ENCODE measurements at places on chromosomes 7 and 10.

GRCh38 chr10:122466951-122467381 is 5.6 kb downstream of the HTRA1 start:
- no peak for DNase-seq

GRCh38 chr7:24912874-24913514 is 67.0 kb downstream of the OSBPL3 start:
- no peak for DNase-seq

DNA sequence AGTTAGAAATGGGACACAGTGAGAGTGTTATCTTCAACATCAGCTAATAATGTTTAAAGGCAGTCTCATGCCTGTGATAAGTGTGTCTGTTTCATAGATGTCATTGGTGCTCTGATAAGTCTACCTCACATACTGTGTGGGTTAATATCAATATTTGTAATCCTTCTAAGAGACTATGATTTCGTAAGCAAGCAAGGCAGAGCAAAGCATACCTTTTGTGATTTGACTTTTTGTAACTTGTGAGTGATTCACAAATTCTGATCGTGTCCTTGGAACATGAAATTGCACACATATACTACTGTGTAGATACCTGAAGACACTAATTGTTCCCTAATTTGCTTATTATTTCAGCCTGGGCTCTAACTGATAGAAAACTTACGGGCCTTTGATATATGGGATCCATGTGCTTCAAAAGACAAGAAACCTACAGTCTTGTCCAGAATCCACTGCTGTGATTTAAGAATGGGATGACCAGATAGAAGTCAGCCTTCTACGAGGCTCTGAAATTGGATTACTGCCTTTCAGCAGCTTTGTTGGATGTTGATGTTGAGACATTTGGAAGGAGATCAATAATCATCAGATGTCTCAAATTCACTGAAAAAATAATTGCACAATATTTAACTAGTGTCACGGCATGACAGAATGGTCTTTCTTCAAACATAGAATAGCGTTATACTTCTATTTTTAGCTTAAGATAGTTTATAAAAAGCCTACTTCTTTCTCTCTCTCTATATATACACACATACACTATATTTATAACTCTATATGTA is 63.2 kb upstream of the KLF6 start:
- no peak for DNase-seq

DNA sequence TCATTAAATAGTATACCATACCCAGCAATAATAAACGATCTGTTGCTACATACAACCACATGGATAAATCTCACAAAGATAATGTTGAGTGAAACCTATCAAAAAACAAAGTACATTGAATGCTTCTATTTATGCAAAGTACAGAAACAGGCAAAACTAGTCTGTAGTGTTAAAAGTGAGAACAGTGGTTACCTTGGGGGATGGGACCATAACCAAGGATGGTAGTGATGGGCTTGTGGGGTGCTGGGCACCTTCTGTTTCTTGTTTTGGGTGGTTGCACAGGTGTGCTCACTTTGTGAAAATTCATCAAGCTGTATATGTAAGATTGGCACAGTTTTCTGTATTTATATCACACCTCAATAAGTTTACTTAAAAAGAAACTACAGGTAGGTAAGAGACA is 105.7 kb downstream of the ATE1 start:
- DNase-seq: no peak

DNA sequence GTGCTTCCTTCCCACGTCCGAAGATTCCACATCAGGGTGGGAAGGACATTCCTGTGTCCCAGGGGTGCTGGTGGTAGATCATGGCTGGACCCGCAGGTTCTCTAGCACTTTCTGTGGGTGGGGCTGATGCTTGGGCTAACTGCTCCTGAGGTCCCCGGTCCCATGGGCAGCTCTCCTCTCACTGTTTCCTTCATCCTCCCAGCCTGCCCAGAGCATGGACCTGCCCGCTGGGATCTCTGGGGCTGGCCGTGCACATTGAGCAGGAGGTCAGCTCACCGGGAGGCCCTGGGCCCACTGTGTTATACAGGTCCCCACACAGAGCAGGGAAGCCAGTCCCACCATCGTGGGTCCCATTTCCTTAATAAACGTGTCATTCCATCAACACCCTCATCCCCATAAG is 502.3 kb downstream of the TCERG1L start:
- DNase-seq: no peak

- DNase-seq: no peak
Measured at GRCh38 chr7:77393261-77393660, 22.9 kb downstream of the GSAP start.

- DNase-seq: no peak
Measured at GRCh38 chr10:132162021-132162531, 24.7 kb upstream of the DPYSL4 start.

- DNase-seq: peak; percentile 47
Measured at GRCh38 chr10:103852189-103852711, 3.1 kb downstream of the SH3PXD2A start.

GRCh38 chr7:108245523-108246226 is 115.5 kb upstream of the LAMB4 start:
- DNase-seq: no peak

- DNase-seq: no peak
Measured at GRCh38 chr10:89255793-89256192, 4.2 kb upstream of the LIPA start.

GRCh38 chr10:35432781-35433338 is 96.6 kb downstream of the CCNY start:
- no peak for DNase-seq

- DNase-seq: no peak
Measured at GRCh38 chr7:100893318-100893895, 2.3 kb downstream of the ACHE start.

DNA sequence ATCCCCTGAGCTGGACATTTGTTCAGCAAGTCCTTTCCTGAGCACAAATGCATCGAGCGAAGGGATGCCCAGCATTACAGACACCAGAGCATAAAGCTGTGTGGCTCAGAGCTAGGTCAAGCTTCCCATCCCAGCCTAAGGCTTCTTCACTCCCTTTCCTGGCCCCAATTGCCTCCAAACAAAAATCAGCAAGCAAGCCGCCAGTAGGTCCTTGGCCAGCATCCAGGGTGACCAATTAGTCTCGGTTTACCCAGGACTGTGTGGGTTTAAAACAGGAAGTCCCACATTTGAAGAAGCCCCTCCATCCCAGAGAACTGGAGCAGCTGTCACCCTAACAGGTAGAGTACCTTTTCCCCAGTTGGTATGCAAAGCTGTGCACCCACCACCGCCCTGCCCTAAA is 51.2 kb downstream of the PRKAG2 start:
- DNase-seq: no peak

- no peak for DNase-seq
Measured at GRCh38 chr7:107494315-107494751, 24.5 kb downstream of the GPR22 start.

GRCh38 chr10:117348236-117348635 is 27.0 kb downstream of the PDZD8 start:
- no peak for DNase-seq

GRCh38 chr7:131139462-131139861 is 188.2 kb upstream of the MKLN1 start:
- no peak for DNase-seq

GRCh38 chr7:69134316-69134715 is 464.0 kb upstream of the AUTS2 start:
- no peak for DNase-seq

- no peak for DNase-seq
Measured at GRCh38 chr10:121268363-121268762, 329.9 kb downstream of the FGFR2 start.

- no peak for DNase-seq
Measured at GRCh38 chr7:152987656-152988055, 228.1 kb downstream of the ACTR3B start.

DNA sequence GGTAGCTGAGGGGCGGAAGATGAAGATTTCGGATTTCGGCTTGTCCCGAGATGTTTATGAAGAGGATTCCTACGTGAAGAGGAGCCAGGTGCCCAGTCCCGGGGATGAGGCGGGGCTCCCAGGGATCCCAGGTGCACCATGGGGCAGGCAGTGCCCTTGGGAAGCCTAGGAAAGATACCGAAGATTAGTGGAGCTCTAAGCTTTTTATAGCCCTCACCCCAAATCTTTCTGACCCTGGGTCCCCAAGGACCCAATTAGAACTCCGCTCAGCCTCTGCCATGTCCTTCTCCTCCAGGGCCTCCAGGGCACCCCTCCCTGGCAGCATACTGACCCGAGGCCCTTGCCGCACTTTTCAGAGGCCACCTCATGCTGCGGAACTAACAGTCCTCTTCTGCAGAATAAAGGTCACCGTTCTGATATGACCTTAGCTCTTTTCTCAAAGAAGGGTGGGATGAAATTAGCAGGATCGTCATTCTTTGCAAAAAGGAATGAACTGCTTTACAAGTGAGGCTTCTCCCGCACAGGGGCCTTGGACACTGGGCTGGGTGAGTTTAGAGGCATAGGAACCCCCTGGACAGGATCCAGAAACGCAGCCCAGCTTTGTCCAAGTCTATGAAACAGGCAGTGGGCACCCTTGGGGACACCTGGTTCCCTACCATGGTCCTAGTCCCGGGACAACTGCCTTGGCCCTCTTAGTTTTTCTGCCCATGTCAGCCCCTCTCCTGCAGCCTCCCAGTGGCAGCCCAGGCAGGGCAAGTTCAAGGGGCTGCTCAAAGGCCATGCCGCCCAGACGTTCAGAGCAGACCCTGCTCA is 17.9 kb upstream of the CSGALNACT2 start:
- DNase-seq: no peak

- no peak for DNase-seq
Measured at GRCh38 chr10:88297103-88297502, 286.0 kb downstream of the RNLS start.

DNA sequence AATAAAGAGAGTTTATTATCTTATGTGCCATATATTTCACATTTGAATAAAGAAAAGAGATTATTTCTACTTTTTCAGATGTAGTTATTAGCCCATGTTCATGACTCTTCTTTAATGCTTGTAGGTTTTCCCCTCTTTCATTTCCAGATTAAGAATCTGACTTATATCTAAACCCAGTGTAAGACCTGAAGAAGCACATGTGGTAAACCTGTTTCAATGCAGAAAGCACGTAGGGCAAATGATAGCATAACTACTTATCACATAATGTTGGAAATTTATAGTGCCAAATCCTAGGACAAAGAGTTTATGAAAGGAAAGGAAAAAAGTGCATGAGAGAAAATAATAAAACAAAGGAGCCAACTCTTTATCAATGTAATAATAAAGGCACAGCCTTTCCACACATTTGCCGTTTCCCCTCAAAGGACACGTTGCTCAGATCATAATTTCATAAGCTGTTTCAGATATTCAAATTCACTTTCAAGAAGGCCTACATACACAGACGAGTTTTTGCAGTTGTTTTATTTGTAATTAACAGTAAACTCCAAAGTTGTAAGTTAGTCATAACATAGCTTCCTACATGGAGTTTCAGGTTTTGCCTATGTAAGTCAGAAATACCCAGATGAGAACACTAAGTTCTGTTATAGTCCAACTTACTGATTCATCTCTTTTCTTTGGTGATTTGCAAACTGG is 88.8 kb upstream of the MDFIC start:
- no peak for DNase-seq

DNA sequence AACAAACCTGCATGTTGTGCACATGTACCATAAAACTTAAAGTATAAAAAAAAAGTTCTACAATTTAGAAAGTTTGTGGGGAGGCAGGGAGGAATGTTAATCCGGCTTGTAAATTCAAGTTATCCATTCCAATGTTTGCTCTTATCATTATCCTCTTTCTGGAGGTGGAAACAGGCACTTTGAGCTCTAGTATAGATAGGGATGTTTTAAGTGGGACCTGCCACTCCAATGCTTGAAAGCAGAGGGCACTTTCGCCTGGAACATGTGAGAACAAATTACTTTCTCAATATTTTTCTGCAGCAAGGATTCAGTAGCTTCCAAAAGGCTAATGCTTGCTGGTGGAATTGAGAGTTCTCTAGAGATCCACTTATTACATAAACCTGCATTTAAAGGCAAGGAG is 45.6 kb downstream of the FEZF1 start:
- DNase-seq: no peak

DNA sequence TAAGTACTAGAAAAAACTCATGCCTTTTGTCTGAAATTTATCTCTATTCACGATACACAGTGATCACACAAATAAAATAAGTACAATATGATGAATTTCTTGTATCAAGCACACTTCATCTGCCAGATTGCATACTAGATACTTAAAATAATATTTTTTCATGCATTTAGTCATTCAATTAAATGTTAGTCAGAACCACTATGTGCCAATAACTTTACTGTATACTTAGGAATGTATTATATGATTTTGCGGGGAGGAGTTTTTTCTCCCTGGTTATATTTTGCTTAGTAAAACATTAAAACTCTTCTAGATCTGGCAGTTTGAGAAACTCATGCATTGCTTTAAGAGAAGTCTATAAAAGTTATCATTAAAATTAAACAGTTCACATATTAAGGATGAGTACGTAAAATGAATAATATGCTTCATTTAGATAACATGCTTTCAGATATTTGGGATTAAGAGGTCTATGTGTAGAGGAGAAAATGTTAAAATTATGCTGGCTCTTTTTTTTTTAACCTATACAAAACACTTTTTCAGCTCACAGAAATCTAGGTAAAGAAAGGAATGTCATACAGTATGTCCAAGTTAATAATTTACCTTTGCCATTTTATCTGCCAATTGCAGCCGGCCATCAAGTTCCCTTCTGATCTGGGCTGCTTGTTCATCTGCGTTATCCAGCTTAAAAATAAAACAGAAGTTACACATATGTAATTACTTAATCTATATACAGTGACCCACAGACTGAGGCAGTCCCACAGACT is 70.1 kb downstream of the RNF133 start:
- no peak for DNase-seq

Measured in AG08396 (cell line).